ENCODE measurements at places on chromosomes 16 and 17. TPM values are rescaled to one million over a fixed set of nuclear protein-coding genes. Genes with fewer than 3 reads are reported as not detected.

TBC1D3 gene
- total RNA-seq, result not detected

- no peak for DNase-seq
Measured at GRCh38 chr16:19432429-19432828, 14.7 kb downstream of the TMC5 start.

DNA sequence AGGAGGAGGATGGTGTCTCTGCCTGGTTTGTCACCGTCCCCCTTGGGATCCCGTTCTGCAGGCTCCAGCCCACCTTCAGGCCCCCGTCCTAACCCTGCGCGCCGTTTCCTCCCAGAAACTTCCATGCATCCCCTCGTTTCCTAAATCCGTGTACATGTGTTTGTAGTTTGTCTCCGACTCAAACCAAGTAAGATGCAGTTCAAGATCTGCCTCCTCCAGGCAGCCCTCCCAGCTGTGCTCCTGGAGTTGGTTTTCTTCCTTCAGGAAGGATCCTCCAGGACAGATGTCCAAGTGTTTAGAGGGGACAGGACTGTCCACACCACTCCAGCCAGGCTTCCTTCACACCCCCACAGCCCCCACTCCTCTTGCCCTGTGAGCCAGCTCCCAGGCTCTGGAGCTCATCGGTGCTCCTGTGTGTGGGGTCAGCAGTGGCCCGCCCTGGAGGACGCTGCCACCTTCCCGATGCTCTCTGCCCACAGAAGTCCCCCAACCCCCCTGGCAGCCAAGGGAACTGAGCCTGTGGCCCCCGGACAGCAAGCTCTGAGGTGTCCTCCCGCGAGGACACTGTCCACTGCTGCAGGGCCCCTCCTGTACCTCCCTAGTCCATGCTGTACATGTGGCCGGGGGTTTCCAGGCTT, 11.3 kb downstream of the BAIAP2 start:
- no peak for DNase-seq

DNA sequence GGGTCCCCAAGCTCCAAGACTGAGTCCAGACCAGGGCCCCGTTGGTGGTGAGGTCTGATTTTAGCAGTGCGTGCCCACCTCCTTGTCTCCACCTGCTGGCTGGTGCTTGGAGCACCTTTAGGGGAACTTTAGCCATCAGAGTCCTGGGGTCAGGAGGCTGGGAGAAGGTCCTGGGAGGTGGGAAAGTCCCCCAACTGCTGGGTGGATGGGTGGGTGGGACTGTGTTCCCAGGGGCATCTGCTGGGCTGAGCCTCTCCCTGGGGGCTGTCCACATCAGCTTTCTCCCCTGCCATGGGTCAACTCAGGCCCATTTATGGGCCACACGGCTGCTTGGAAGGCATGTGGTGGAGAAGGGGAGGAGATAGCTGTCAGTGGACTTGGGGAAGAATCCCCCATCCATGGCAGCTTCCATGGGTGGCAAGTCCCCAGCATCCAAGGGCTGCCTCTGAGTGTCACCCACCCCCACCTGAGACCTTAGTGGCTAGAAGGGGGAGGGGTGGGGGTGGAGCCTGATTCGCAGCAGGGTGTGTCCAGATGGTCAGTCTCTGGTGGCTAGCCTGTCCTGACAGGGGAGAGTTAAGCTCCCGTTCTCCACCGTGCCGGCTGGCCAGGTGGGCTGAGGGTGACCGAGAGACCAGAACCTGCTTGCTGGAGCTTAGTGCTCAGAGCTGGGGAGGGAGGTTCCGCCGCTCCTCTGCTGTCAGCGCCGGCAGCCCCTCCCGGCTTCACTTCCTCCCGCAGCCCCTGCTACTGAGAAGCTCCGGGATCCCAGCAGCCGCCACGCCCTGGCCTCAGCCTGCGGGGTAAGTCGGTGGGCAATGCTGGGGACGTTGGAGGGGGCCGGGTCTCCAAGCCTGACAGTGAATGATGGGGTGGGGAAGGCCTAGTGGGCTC, at the start of gene TRPV2:
TSS of gene TRPV2 (plus strand) at position 541 of the 894 bp plus-strand sequence. CDS start 2,098 bp downstream, outside the sequence.
- no peak for DNase-seq
